ENCODE measurements at places on chromosomes 2 and 18. TPM values are rescaled to one million over a fixed set of nuclear protein-coding genes. Genes with fewer than 3 reads are reported as not detected.

Gene HOXD8
- total RNA-seq = 25.5 TPM

Gene MAP3K19
- not detected for total RNA-seq

Gene EMILIN1
- total RNA-seq = 147 TPM

Gene UGT1A6
- total RNA-seq = not detected

Gene SCN7A
- not detected for total RNA-seq

Gene IL36RN
- total RNA-seq = not detected

Gene ASXL2
- 16.6 TPM for total RNA-seq

Gene PPP1R1C
- 1.9 TPM for total RNA-seq

Gene CABLES1
- 8.5 TPM for total RNA-seq

Gene PLA2R1
- 30.8 TPM for total RNA-seq

Gene ANKRD53
- 2.4 TPM for total RNA-seq

Gene PTPN18
- total RNA-seq = 20.5 TPM

Gene MAP3K20
- 57.9 TPM for total RNA-seq

Gene LYG1
- total RNA-seq = 0.32 TPM

Gene SPC25
- 0.49 TPM for total RNA-seq

Gene EPHA4
- total RNA-seq = 37.8 TPM

Gene ERFE
- total RNA-seq = 2.9 TPM

Gene ADGRF3
- total RNA-seq = under 0.01 TPM

Gene RND3
- total RNA-seq = 601 TPM

Gene HOXD12
- total RNA-seq = not detected

Gene USP34
- total RNA-seq = 107 TPM

Gene AOX1
- 81.1 TPM for total RNA-seq

Measured in hair follicle dermal papilla cell (primary cell).